HepG2 (cell line): ENCODE measurements at places on chromosomes 11 and 22. TPM values are rescaled to one million over a fixed set of nuclear protein-coding genes. Genes with fewer than 3 reads are reported as not detected.

The APOA5 gene
- 21.9 and 49.1 TPM in 2 replicates for total RNA-seq

The GRM5 gene
- total RNA-seq = not detected in 2 replicates

The TRIM21 gene
- 6.2 and 7.0 TPM in 2 replicates for total RNA-seq

The TRIM51 gene
- total RNA-seq = not detected in 2 replicates

The PTS gene
- total RNA-seq = 46.8 and 49.3 TPM in 2 replicates

The ZNRD2 gene
- 34.0 and 40.0 TPM in 2 replicates for total RNA-seq

The ACR gene
- total RNA-seq = not detected in 2 replicates

The GSTT2 gene
- not detected in 2 replicates for total RNA-seq

The BDNF gene
- 0.02 TPM in 1 of 2 replicates, not detected in the other for total RNA-seq

The TMEM135 gene
- 88.9 and 137 TPM in 2 replicates for total RNA-seq

The PDGFB gene
- total RNA-seq = 0.65 and 1.4 TPM in 2 replicates

The ACTN3 gene
- 0.04 TPM in 1 of 2 replicates, not detected in the other for total RNA-seq

The ARCN1 gene
- 148 and 215 TPM in 2 replicates for total RNA-seq

DNA sequence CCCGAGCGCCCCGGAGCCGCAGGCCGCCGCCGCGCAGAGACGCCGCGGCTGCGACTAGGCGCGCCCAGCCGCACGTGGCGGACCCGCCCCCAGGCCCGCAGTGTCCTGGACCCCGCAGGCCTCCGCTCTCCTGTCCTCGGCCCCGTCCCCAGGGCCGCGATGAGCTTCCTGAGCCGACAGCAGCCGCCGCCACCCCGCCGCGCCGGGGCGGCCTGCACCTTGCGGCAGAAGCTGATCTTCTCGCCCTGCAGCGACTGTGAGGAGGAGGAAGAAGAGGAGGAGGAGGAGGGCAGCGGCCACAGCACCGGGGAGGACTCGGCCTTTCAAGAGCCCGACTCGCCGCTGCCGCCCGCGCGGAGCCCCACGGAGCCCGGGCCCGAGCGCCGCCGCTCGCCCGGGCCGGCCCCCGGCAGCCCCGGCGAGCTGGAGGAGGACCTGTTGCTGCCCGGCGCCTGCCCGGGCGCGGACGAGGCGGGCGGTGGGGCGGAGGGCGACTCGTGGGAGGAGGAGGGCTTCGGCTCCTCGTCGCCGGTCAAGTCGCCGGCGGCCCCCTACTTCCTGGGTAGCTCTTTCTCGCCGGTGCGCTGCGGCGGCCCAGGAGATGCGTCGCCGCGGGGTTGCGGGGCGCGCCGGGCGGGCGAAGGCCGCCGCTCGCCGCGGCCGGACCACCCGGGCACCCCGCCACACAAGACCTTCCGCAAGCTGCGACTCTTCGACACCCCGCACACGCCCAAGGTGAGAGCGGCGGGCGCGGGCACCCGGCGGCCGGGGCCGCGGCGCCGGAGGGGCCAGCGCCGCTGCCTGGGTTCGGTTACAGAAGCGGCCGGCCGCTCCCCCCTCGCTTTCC lies 528 bp downstream of the WEE1 start:
- no peak for DNase-seq

- DNase-seq = peak; percentile 77
Observed at GRCh38 chr22:37043828-37044538, 7.6 kb upstream of the KCTD17 start.

DNA sequence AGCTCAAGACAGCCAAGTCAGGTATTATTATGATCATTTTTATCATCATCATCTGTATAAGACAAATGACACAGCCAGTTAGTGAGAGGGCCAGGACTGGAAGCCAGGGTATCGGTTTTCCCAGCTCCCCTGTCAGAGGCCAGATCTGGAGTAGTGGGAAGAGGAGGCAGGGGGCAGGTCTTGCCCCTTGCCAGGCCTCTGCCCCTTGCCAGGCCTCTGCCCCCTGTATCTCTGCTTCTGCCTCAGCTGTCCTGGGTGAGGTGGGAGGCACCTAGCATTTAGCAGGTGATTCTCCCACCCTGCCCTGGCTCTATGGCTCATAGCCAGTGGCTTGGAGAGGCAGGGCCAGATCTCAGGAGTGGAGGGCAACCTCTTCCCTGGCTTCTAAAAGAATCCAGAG lies 67.3 kb downstream of the PRDM11 start:
- no peak for DNase-seq

DNA sequence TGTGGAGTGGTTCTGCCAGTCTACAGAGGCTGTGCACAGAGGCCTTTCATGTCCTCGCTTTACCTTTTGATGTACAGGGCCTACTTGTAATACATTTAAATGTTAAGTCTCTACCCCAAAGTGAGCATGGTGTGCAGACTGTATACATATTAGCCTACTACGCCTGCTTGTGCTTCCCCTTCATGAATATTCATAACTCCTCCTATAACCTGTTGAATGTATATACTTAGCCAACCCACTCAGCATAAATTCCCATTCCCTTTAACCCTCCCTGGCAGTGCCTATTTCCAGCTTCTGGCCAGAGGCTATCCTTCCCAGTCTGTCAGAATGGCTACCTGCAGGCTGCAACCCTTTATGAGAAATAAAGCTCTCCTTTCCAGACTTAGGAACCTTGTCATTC lies 116.1 kb downstream of the WNT11 start:
- DNase-seq = no peak

GRCh38 chr11:48107188-48107704 lies 109.4 kb upstream of the OR4B1 start:
- DNase-seq = no peak

- DNase-seq = no peak
Observed at GRCh38 chr11:15113381-15113780, 1.3 kb upstream of the INSC start.

DNA sequence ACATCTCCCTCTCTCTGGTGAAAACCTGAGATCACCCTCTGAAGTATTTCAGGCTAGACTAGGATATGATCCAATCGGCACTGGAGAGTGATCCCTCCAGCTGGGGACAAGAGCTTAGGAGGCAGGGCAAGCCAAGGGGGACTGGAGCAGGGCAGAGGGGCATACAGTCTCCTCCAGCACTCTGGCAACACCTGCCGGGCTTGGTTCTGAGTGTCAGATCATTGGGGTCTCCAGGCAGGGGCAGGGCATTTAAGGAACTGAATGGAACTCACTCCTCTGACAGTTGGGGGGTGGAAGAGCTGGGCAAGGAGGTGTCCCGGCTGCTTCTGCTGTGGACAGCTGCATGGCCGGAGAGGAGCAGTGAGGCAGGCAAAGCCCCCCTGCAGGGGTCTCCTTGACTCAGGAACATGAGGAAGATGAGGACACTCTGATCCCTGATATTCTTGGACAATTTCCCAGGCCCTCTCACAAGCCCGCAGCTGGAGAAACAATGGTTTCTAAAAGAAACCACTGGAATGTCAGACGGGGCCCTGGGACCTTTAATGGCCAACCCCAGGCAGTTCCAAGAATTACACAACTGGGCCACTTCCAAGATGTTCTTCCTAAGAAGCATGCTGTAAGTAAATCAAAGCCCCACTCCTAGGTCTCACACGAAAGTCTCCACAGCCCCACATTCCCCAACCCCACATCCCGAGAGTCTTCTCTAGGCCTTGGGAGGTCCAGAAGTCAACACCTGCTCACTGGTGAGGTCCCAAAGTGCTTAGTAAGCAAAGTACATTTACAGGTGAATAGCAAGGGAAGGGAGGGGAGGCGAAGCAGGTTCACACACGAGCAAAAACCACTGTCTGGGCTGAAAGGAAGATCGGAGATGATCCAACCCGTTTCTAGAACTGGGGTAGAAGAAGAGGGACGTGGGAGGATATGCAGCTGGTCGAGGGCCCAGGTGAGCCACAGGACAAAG lies 1.2 kb upstream of the CCDC86 start:
- no peak for DNase-seq

- DNase-seq = no peak
Observed at GRCh38 chr22:39906207-39906606, 5.3 kb downstream of the GRAP2 start.

GRCh38 chr22:19871845-19872778 lies 17.4 kb upstream of the GNB1L start:
- DNase-seq = no peak

DNA sequence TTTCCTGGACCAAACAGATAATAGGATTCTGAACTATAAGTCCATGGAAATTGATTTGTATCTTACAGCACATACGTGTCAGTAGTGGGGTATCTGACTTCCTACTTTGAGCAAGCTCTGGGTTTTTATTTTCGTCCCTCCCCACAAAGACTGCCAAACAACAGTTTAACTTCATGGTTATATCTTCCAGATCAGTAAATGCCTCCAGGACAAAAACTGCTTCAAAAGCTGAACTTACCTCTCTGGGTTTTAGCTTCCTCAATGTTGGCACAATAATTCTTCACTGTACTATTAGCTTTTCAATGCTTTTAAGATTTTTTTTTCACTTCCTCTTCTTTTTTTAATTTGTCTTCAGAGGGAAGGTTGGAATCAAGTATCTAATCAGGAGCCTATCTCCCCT lies 4.2 kb upstream of the DPF2 start:
- DNase-seq = no peak

- no peak for DNase-seq
Observed at GRCh38 chr22:46350646-46351045, 15.1 kb downstream of the TRMU start.

- DNase-seq = no peak
Observed at GRCh38 chr11:56905936-56906335, 82.8 kb upstream of the OR5AK2 start.

GRCh38 chr11:44602891-44603310 lies 37.4 kb downstream of the CD82 start:
- DNase-seq = no peak

GRCh38 chr11:116507849-116508695 lies 264.7 kb downstream of the BUD13 start:
- DNase-seq = no peak

GRCh38 chr22:20290045-20290392 lies 21.9 kb upstream of the RTN4R start:
- no peak for DNase-seq

GRCh38 chr22:43481568-43482317 lies 69.9 kb downstream of the MPPED1 start:
- DNase-seq = peak; percentile 18

DNA sequence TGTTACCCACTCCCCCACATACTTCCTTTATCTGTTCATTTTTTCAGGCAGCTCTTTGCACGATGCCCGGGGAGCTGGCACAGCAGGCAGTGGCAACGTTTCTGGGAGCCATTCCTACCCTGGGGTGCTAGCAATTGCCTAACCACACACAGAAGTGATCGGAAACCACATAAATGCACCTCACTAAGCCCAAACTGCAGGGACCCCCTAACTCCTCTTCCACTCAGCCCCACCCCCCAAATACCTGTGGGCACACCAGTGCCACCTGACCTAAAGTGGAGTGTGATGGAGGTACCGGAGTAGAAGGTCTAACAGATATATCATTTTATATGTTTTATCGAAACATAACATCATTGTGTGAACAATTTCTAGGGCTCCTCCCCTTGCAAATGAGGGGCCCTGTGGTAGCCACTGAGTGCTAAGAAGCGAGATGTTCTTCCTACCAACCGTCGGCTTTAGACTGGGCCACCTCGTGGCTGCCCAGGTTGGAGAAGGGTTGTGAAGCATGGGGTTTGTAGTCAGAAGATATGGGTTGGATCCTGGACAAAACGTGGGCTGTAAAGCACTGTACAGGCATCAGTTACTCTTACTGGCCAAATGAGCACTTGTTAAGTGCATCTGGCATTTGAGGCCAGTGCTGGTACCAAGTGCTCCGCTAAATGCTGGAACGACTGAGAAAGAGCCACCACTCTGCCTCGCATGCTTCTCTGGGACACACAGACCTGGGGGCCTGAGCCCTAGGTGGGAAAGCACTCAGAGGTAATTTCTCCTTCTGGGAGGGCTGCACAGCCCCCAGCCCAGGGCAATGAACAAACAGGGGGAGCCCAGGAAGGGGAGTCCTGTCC lies 2.8 kb downstream of the MRGPRD start:
- DNase-seq = no peak

GRCh38 chr11:101030015-101030414 lies 99.6 kb downstream of the PGR start:
- no peak for DNase-seq

- no peak for DNase-seq
Observed at GRCh38 chr11:99418927-99419720, 398.4 kb downstream of the CNTN5 start.

GRCh38 chr11:114080769-114081168 lies 21.3 kb downstream of the ZBTB16 start:
- no peak for DNase-seq

- no peak for DNase-seq
Observed at GRCh38 chr22:46121523-46122287, 28.6 kb upstream of the PPARA start.

DNA sequence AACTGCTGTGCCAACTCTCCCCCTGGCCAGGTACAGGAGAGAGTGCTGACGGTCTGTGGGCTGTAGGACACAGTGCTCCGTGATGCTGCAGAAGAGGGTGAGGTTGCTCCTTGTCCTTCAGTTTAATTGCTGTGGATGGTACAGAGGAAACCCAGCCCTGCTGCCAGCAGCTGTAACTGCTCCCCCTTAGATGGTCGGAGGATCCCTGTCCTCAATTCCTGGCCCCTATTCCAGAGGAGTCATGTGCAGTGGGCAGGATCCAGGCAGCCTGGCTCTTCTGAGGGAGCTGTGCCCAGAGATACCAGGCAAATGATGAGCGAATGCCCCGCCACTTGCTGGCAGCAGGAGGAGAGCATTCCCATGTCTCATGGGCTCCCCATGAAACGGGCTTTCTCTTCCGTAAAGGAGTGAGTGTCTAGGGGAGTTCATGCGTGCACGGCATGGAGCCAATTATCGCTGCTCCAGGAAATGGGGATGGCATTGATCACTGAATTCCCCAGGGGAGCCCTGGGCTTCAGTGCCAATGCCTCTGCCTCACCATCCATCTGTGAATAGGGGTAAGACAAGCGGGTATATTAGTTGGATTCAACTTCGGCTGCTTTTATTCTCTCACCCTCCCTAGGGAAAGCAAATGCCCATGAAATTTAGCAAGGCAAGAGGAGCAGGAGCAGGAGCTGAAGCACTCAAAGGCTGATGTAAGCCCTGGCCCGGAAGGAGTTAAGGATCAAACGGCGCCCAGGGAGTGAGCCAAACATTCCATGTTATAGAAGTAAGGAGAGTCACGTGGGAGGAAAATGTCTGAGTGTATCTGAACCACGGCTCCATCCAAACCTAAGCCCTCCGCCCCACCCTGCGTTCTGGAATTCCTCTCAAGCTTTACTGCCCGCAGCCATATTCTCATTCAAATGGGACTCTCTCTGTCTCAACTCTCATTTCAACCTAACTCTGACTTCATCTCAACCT lies 51.0 kb upstream of the CSNK2A3 start:
- no peak for DNase-seq
